ENCODE measurements at places on chromosomes 4 and X.

- no peak for DNase-seq
These were observed 169.4 kb downstream of the PTTG2 start for GRCh38 chr4:38129460-38130227.

GRCh38 chrX:151396042-151396824, 773 bp upstream of the VMA21 start:
- peak; percentile 62 for DNase-seq

GRCh38 chr4:31803526-31804195, 1083.5 kb downstream of the PCDH7 start:
- no peak for DNase-seq

DNA sequence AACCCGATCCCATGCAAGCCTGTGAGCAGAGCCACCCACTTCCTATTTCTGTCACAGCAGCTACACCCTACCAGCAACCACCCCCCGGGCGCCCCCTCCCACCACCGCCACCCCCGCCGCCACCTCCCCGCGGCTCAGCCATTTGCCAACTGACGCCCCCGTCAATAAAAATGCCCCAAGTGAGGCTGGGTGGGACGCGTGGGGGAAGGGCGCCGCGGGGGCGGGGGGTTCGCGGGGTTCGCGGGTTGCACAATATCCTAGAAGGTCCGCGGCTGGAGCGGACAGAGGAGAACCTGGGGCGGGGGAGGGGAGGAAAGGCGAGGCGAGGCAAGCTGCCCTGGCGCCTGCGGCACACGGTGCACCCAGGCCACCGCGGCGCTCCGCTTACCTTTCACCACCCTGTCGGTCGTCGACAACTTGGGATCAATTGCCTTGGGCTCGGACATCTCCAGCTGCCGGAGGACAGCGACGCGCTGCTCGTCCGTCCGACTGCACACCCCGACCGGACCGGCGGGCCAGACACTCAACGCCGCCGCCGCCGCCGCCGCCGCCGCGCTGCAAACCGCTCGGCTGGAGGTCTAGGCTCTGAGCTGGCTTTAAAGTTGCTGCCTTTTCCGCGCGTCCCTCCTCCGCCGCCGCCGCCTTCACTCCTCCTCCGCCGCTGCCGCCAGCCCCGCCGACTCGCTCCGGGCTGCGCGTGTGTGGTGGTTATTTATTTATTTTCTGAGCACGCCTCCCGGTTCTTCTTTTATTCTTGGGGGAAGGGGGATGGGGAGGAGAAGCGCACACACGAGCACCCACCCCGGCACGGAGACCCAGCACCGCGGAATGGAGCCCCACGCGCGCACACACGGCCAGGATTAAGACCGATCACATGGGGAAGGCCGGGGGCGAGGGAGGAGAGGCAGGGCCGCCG, 717 bp downstream of the PPP3CA start:
- DNase-seq: peak; percentile 73

DNA sequence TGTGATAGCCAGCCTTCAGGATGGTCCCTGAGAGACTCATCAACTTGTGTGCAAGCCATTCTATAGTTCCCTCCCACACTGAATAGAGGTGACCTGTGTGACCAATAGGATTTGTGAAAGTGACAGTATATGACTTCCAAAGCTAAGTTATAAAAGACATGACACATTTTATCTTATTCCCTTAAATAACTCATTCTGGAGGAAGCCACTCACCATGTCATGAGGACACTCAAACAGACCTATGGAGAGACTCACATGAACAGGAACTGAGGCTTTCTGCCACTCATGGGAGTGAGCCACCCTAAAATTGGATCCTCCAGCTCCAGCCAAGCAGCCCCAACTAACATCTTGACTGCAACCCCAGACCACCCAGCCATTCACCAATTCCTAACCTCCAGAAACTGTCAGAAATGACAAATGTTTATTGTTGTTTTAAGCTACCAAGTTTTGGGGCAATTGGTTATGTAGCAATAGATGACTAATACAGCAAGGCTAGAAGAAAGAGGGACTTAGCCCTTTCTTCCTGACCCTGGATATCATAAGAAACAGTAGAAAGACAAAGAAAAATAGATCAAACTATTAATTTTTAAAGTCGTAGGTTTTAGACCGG, 9.0 kb upstream of the CHIC2 start:
- DNase-seq: no peak

GRCh38 chr4:129821073-129821472, 725.1 kb downstream of the C4orf33 start:
- DNase-seq: no peak

GRCh38 chr4:5863461-5864113, 29.3 kb downstream of the CRMP1 start:
- peak; percentile 87 for DNase-seq

- DNase-seq: no peak
These were observed 53.1 kb downstream of the HOPX start for GRCh38 chr4:56627985-56628384.

DNA sequence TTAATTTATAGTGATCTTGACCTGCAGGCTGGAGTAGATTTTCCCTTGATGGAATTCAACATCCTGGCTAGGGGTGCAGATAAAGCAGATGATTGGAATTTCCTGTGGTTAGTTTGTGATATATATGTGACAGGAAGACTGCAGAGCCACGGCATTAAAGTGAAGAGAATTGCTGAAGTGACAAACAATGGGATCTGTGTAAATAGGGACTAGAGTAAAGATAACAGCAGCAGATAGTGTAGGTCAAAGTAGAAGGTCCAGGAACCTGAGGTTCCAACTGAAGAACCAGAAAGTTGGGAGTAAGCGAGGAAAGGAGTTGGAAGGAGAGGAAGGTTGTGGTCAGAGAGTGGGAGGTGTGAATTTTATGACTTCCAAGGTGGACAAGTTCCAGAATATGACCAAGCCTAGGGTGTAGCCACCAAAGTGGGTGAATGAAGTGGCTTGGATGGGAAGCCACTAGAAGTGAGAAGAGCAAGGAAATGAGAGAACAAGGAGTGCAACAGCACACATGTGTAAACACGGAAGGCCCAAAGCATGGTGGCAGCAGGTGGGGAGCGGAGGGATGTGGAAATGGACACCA, 325.0 kb downstream of the RAB28 start:
- no peak for DNase-seq

GRCh38 chr4:102402223-102402622, 56.9 kb upstream of the SLC39A8 start:
- DNase-seq: no peak

GRCh38 chr4:42488114-42488513, 90.8 kb downstream of the SHISA3 start:
- DNase-seq: no peak

DNA sequence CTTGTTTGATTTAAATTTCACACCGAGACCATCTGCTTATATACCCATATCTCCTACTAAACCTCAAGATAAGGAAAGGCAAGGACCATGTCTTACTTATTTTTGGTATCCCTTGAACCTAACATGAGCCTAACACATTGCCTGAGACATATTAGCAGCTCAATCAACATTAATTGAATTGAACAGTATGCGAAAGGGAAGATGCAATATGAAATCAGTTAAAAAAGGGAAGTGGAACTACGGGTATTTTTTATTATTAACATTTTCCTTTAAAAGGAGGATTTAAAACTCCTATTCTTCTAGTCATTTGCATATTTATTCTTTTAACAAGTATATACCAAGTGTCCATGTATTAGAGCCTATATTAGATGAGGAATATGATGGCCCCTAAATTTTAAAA, 197.0 kb downstream of the CAMK2D start:
- no peak for DNase-seq

DNA sequence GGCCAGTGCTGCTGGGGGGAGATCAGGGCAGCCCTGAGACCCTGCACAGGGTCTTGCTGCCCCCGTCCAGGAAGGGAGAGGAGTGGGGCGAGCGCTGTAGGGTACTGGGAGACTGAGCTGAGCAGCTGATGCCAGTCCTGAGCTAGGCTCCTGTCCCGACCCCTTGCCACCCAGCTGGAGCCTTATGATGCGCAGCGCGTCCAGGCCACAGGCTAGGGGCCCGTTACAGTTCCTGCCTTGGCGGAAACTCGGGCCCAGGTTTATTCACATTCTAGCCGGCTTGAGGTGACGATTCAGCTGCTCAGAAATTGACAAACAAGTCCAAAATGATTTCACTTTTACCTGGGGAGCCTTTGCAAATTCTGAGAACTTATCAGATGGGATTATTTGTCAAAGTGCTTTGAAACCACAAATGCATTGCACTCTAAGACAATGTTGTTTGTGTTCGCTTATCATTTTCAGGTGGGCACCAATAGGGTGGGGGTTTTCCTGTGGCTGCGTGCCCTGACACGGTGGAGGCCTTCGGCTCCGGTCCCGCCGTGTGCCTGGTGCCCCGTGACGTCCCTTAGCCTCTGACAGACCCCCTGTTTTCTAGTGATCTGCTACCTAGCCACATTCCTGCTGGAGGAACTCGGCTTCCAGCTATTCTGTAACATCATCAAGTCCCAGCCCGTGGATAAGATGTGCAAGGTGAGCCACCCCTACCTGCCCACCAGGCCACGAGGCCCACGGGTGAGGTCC, 18.9 kb downstream of the CFAP99 start:
- no peak for DNase-seq

DNA sequence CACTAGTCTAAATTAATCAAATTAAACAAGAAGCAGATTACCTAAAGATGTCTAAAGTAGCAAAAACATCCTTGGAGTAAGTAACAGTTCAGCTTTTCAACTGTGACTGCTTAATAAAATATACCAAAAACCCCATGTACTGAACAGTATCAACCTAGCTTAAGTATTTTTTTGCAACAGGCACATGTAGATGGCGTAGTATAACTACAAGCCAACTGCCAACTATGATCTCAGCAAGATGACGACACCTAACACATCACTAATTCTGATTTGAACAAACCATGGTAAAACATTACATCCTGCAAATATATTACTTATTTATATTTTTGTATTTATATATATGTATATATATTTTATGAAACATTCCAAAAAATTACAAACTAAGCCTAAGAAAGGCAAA, 24.5 kb downstream of the DHX15 start:
- no peak for DNase-seq

- DNase-seq: no peak
These were observed 289.3 kb upstream of the GATB start for GRCh38 chr4:152050106-152050505.

- no peak for DNase-seq
These were observed 37.1 kb downstream of the TRIM2 start for GRCh38 chr4:153241295-153241694.

DNA sequence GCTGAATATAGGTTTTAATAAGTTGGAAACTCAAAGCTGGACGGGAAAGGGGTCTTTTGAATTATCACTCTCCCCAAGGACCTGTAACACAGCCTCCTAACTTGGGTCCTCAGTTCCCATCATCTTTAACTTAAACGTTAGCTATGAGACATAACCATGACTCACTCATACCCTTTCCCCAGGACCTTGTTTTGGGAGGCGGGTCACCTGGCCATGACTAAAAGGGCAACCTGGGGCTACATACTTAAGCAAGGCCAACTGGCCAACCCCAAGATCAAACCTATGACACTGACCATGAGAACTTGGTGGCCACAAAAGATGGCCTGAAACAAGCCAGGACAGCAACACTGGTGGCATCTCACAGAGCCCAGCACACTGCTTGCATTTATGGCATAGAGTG, 89.0 kb downstream of the SH3KBP1 start:
- DNase-seq: peak; percentile 48

DNA sequence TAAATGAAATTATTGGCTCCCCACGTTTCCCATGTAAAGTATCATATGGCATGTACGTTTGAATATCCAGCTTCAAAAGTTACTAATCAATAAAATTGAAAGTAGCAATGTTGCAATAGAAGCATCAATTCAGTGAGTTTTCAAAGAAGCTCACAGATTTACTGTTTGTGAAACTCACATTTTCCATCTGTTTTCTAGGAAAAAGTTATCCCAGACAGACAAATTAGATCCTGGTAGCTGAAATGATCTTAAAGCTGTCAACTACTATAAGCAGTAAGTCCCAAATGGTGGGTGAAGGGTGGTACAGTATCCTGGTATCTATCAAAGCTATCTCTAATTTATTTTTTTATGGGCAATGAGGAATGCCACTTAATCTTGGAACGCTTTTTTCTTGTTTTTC, 60.7 kb upstream of the MXRA5 start:
- no peak for DNase-seq

GRCh38 chrX:56733459-56734046, 4.5 kb downstream of the NBDY start:
- peak; percentile 70 for DNase-seq
